CD4-positive, alpha-beta T cell treated with Interleukin-17A for 1 hour (primary cell): ENCODE measurements at places on chromosomes 13 and 19.

- DNase-seq = no peak
Measured at GRCh38 chr13:25213715-25214114, 41.6 kb upstream of the AMER2 start.

GRCh38 chr19:41323430-41324125, 13.6 kb downstream of the CCDC97 start:
- DNase-seq = no peak

DNA sequence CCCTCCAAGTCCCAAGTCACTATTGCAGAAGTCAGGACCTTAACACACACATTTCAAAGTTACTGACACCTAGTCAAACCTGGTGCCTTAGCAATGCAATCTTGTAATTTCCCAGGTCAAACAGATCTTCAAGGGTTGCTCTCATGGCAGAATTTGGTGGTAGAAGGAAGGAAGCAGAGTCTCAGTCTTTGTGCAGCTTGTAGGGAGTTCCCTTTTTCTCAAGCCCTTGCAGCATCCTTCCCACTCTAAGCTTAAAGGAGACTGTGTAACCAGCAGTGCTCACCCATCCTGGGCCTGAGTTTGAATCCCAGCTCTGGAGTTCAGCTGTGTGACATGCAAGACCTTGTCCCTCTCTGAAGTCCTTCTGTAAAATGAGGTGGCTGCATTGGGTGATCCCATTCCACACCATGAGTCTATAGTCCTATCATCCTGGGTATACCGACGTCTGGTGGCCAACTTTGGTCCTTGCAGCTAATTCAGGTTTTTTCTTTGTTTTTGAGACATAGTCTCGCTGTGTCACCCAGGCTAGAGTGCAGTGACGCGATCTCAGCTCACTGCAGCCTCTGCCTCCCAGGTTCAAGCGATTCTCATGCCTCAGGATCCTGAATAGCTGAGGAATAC, 9.8 kb downstream of the SIGLEC10 start:
- peak; percentile 61 for DNase-seq

DNA sequence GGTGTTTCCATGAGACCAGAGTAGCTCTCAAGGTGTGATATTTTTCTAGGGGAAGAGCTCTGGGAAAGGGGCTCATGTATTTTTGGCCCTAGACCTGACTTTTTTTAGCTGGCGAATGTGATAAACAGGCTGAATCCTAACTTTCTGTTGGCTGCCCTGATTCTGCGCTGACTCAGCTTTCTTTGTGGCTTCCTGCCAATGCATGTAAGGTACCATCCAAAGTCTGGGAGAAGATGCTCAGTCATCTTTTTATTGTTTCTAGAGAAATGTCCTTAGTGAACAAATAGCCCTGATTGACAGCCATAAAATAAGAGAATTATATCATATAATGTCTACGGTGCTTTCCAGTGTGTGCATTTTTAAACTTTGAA, 113.6 kb upstream of the MBNL2 start:
- DNase-seq = no peak

DNA sequence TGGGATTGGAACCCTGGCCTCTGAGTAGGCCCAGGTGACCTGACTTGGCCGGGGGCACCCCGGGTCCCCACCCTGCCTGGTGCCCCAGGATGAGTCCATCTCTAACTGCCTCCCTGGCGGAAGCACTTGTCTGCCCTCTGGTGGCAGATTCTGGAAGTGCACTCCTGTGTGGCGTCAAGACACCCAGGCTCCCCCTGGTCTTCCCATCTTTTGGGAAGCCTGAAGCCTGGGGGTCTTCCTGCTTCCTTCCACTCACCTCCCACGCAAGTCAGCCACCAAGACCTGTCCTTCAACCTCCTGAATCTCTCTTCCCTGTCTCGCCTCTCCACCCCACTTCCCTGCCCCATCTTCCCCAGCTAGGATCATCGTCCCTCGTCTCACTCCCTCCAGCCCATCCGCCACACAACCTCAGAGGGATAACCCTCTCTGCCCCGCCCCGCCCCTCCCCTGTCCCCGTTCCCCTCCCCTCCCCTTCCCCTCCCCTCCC, 7.4 kb downstream of the RABAC1 start:
- DNase-seq = peak; percentile 88

DNA sequence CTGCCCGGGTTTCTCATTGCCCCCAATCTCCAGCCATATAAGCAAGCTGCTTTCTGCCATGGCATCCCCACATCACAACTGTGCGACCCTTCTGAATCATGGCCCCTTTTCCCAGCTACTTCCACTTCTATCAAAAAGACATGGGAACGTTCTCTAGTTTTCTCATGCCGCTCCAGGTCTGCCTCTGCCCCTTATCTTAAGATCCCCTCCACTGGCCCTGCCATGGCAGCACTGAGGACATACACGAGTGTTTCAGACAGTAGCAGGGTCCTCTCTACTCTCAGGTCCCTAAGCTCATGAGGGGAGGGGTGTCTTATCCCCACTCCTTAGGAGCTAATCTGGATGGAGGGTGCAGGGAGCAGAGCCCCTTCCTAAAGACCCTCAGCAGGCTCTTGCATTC, 5.5 kb upstream of the AMER2 start:
- DNase-seq = no peak

- no peak for DNase-seq
Measured at GRCh38 chr19:2385053-2385721, 25.1 kb downstream of the TMPRSS9 start.

- no peak for DNase-seq
Measured at GRCh38 chr13:113665597-113666328, 1.3 kb upstream of the GRK1 start.

GRCh38 chr13:98826146-98826545, 73.7 kb upstream of the SLC15A1 start:
- no peak for DNase-seq

- peak; percentile 63 for DNase-seq
Measured at GRCh38 chr19:14433554-14434501, 722 bp downstream of the PKN1 start.

DNA sequence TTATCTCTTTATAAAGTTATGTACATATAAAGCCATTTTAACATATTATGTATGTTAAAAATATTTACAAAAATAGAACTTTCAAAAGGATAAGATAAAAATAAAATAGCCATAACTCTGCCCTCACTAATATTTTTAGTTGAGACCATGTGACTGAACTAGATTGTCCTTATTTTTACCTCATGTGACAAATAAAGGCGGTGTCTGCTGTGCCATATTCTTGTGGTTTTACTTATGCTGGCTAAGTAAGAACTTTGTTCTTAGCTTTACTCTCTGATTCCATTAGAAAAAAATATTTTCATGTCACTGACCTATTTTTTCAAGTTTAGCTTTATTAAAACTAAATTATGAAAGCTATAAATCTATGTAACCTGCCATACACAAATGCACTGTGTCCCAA, 135.6 kb upstream of the TSC22D1 start:
- DNase-seq = no peak

GRCh38 chr19:38741670-38742069, 2.6 kb downstream of the CAPN12 start:
- DNase-seq = no peak

GRCh38 chr19:46856062-46857022, 4.5 kb upstream of the ARHGAP35 start:
- DNase-seq = peak; percentile 94

DNA sequence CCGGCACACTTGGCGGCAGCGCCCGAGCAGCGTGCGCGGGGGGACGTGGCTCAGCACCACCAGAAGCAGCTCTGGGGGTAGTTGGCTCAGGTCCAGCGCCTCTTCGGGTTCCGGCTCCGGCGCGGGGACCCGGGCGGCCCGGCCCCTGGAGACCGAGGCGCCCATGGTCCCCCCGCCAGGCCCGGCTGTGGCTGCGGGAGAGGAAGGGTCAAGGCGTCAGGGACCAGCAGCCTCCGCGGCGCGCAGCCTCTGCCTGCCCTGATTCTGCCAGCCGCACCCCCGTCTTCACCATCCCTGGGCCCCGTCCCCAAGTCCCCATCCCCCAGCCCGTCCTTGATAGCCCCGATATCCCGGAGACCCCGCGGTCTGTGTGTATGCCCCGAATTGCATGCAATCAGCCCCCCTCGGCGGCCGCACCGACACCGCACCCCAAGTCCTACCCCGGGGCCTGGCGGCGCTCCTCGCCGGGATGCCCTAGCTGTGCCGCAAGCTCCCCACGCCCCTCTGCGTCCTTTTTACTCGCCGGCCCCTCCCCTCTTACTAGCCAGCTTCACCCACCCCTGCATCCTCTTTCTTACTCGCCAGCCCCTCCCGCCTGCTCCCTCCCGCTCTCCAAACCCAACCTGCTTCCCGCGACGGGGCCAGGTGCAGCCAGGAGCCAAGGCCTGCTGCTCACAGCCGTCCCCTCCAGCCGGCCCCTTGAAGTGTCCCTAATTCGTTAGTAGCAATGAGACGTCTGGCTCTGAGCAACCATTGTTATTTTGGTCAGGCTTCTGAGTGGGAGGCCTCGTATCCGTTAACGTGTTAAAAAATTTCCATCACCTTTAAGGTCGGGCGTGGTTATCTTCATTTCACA, at the start of gene FBXO27:
Gene FBXO27, minus strand, starts transcription at position 487 of the 856 bp plus-strand sequence. Its CDS starts 322 bp downstream, at position 165.
- DNase-seq = no peak

DNA sequence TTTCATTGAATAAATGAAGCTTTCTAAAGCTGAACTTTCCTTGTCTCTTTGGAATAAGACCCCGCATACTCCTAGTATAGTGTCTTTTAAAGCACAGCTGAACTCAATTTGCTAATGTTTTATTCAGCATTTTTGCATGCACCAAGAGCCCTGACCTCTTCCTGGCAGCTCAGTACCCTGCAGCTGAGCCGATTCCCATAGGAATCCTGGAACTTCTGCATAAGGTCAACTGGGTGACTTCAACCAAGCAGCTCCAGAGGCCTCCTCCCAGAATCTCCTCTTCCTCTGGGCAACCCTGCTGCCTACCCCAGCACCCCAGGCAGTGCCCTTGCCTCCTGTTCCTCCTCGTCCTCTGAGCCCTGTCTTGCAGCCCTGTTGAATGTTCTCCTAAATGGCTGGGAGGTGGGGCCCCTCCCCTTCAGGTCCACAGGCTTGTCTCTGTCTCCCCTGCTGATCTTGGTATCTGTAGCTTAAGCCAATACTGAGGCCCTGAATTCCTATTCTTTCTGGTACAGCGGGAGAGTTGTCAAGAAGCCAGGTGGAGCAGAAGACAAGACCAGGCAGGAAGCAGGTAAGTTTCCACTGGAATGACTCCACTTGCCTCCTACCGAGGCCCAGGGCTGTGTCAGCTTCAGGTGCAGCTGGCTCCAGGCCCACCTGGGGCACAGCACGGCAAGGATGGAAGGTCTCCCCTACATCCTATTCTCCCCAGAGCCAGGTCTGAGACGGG, 23.6 kb upstream of the CCDC124 start:
- no peak for DNase-seq

- no peak for DNase-seq
Measured at GRCh38 chr19:45505151-45505995, 1.9 kb upstream of the VASP start.

GRCh38 chr19:41175801-41176777, 16.9 kb upstream of the CYP2S1 start:
- peak; percentile 45 for DNase-seq

DNA sequence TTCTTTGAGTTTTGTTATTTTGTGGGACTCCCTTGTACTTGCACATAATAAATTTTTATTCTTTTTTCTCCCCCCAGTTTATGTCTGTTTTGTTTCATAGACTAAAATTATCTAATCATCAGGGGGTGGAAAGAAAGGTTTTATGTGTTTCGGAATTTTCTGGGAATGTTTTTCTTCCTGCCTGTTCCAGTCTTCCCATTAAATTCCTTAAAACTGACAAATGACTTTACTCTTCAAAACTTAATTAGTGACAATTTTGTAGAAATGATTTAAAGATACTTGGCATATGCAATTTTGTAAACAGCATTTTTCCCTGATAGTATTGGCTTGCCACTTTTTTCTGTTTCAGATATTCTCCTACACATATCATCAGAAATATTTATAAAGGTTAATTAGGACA, 1813.4 kb downstream of the PCDH9 start:
- DNase-seq = no peak

DNA sequence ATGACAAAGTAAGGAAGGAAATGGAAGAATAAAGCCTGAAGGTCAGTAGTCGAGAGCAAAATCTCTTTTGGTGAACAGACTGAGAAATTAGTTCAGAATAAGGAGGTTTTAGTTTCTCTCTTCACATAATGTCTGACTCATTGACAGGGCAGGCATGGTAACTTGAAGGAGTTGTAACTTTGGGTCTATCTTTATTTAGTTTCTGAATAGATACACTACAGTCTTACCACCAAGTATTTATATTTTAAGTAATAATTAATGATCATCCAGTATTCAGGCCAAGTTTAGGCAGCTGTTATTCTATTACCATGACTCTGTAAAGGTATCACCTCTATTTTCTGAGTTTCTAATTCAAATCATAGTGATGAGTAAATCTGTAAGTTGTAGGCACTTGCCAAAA, 219.9 kb downstream of the SPRY2 start:
- no peak for DNase-seq

GRCh38 chr13:44416301-44416700, 42.7 kb downstream of the SERP2 start:
- no peak for DNase-seq

GRCh38 chr13:21014502-21015170, 46.8 kb downstream of the LATS2 start:
- no peak for DNase-seq

- DNase-seq = no peak
Measured at GRCh38 chr19:45824531-45825262, 9.6 kb upstream of the RSPH6A start.

- no peak for DNase-seq
Measured at GRCh38 chr13:30172593-30173302, 134.6 kb downstream of the KATNAL1 start.

- DNase-seq = peak; percentile 45
Measured at GRCh38 chr13:84136582-84136981, 254.3 kb upstream of the SLITRK1 start.

DNA sequence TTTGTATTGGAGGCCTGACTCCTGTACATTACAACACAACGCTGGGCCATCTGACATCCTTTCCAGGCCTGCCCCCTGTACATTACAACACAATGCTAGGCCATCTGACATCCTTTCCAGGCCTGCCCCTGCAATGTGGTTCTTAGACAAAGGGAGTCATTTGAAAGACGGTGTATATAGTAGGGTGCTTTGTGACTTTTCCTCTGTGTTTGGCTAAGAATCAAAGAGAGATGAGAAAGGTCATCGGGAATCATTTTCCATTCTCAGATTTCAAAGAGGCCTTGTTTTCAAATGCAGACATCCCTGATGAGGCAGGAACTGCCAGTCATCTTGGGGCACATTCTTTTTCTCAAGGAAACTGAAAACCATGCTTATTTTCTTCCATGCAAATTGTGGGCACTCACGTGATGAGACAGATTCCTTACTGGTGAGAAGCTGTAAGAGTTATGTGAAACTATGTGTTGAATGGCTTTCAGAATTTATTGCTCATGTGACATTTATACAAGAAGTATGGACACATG, 551.6 kb downstream of the MYO16 start:
- DNase-seq = no peak

- DNase-seq = no peak
Measured at GRCh38 chr13:30480292-30480950, 14.7 kb upstream of the HMGB1 start.

DNA sequence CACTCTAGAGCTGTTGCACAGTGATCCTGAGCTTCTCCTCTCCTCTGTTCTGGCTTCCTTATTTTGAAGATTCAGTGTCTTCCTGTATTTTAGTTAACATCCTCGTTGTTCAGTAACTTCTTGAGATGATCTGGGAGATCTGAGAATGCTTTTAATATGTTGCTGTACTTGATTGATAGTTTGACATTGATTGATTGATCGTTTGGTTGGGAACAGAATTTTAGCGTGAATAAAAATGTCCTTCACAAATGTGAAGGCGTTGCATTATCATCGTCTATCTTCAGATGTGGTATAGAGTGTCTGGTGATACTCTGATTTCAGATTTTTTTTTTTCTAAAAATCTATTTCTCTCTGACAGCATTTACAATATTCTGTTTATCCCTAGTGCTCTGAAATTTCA, 80.1 kb upstream of the KLF12 start:
- no peak for DNase-seq
